ENCODE measurements at places on chromosomes 2 and 18.

- DNase-seq = peak; percentile 50
Observed at GRCh38 chr18:58525517-58525916, 103.4 kb downstream of the ALPK2 start.

DNA sequence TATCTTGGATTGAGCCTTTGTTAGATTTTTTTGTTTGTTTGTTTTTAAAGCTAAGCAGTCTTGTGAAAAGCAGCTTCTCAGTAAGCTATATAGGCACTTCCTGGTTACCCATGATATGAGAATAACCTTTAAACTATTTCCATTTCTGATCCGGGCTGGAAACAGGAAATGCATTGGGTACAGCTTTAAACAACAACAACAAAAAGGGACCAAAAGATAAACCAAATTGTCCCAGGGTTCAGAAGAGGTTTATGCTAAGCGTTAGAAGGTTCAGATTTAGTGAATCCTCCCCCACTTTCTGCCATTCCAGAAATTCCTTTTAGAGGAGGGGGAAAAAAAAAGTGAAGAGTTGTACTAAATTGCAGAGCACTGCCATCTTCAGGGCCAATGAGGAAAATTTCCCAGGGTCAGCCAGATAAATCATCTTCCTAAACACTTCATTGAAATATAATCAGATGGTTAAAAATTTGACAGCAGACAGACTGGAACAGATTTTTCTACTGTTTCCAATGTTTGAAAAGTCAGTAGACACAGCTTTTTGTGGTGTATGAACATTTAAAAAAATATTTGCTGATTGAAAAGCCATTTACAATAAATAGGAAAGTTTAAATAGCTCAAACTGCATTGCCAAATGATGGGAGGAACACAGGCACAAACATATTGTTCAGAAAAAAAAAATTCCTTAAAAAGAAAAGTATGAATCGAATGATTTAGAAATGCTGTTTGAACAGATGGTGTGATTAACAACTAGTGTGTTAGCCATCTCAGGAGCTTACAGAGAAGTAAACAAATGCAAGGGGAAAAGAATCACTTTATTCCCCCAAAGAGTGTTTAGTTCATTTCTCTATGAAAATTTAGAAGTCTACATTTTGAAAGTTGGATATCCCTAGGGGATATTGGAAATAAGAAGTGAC is 189.9 kb upstream of the TANK start:
- no peak for DNase-seq

DNA sequence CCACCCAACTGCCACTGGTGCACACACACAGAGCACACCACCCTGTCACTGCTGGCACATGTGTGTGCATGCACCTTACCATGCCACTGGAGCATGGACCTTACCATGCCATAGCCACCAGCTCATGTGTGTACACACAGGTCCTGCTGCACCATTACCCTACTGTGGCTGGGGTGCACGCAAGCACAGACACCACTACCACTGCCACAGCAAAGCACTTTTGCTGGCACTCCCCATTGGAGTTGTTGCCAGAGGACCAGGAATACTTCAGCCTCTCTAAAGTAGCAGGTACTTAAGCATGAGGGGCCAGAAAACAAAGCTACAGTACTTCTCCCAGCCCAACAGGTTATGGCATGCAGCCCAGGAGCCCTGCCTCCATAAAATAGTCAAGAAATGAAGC is 404.8 kb downstream of the MBD2 start:
- DNase-seq = no peak

- DNase-seq = no peak
Observed at GRCh38 chr2:236395067-236395466, 130.9 kb upstream of the ASB18 start.

DNA sequence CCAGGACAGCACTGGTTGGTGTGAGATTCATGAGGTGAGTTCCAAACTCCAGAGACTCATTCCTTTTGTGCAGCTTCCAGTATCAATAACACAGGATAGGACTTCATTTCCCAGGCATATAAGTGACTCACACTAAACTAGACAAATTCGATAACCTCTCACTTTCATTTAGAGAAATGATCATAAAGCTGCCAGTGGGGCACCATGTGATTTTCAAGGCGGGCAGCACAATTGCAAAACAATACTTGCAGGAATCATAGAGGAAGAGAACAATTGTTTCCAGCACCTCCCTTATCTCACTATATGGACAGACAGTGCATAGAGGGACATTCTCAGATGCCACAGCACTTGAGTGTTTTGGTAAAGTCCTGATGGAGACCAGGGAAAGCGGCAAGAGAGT is 31.3 kb upstream of the DNAH7 start:
- DNase-seq = no peak

GRCh38 chr2:231124838-231125568 is at the start of gene HTR2B:
HTR2B (minus strand) TSS chr2:231125042; CDS start chr2:231123764, 1,278 bp downstream.
- peak; percentile 68 for DNase-seq

GRCh38 chr2:223998948-223999347 is 40.1 kb downstream of the SERPINE2 start:
- DNase-seq = no peak

- DNase-seq = no peak
Observed at GRCh38 chr2:220779931-220780330, 792.2 kb downstream of the EPHA4 start.

GRCh38 chr2:191666732-191667131 is 11.2 kb upstream of the NABP1 start:
- DNase-seq = no peak

- no peak for DNase-seq
Observed at GRCh38 chr2:167981945-167982344, 265.4 kb downstream of the STK39 start.

DNA sequence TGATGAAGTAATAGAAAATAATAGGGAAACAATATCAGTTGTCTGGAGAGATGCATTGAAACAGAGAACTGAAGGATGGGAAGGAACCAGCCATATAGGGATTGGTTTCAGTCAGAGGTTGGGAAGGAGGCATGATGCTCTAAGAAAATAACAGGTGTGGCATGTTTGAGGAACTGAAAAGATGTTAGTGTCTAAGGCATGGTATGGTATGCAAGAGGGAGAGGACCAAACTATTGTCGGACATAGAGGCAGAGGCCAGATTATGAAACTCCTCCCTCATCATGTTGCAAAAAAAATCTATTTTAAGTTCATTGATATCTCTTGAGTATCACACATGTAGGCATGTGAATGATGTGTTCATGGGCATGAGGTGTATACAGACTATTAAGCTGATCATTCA is 48.9 kb upstream of the EMILIN2 start:
- DNase-seq = no peak

Data from activated CD4-positive, alpha-beta T cell treated with anti-CD3 and anti-CD28 coated beads, Interleukin-2, Interleukin-4, amounts not matched to agents 100 ng/mL and 50 ng/mL, durations not matched to agents 16 hours and 8 hours (primary cell).